ENCODE measurements at places on chromosomes 6 and 20. TPM values are rescaled to one million over a fixed set of nuclear protein-coding genes. Genes with fewer than 3 reads are reported as not detected.

C20orf144 gene
- not detected for total RNA-seq

FAM184A gene
- 30.3 TPM for total RNA-seq

SMLR1 gene
- total RNA-seq = not detected

C6orf15 gene
- total RNA-seq = not detected

NRSN2 gene
- total RNA-seq = 32.3 TPM

BPIFA1 gene
- not detected for total RNA-seq

NINL gene
- 13.1 TPM for total RNA-seq

PTGIS gene
- total RNA-seq = 18.4 TPM

ZMYND8 gene
- 31.1 TPM for total RNA-seq

SLC12A5 gene
- 26.2 TPM for total RNA-seq

TMEM200A gene
- 13.6 TPM for total RNA-seq

SAMHD1 gene
- total RNA-seq = 125 TPM

OR2H1 gene
- not detected for total RNA-seq

MDFI gene
- 155 TPM for total RNA-seq

GRCh38 chr6:121008553-121008952, 325.7 kb downstream of the TBC1D32 start:
- no peak for DNase-seq

- DNase-seq = no peak
Observed at GRCh38 chr6:137121401-137121997, 51.9 kb downstream of the IL22RA2 start.

- DNase-seq = no peak
Observed at GRCh38 chr6:137341681-137342195, 122.6 kb upstream of the IFNGR1 start.

GRCh38 chr6:503610-504362, 112.2 kb downstream of the IRF4 start:
- DNase-seq = no peak

DNA sequence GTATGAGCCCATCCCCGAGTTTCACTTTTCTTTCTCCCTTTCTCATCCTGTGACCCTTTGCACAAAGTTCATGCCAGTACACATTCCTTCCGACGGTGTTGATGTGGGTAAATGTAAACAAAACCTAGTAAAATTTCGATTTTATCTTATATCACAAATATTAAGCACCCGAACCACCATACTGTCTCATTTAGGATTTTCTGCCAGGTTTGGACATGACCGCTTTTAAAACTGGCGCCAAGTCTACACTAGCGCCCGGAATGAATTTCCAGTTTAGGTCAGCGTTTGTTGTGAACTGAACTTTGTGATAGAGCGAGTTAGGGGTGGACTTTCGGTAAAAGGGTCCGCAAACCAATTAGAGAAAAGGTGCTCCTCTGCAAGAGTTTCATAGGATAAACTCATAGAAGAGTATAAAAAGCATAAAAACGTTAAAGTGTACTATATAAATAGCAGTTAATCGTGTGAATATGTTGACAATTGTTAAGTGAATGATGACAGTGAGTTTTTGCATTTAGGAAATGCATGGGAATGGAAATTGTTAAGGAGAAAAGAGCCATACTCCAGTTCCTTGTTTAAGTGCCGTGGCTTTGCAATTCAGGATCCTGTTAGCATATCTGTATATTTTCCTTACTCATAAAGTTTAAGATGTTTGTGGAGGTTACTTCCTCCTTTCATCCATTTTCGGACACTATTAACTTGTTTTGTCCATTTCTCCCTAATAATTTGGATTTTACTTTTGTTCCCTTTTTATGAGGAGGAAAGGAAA, 937 bp downstream of the AKAP7 start:
- peak; percentile 45 for DNase-seq

DNA sequence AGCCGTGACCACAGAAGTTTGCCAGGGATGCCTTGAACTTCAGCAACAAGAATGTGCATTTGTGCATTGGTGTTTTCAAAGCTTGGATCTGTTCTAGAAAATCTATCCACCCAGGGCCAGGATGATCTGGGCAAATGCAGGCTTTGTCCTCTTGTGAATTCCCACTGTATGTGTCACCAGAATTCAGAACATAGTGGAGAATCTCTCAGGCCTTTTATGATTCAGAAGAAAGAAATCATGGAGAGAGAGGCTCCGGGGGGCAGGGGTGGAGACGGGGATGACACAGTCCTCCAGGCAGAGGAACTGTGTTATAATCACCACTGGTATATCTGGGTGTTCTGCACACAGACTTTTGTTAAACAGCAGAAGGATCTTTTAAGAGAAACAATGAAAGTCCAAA, 304.1 kb downstream of the CDH4 start:
- DNase-seq = no peak

- DNase-seq = no peak
Observed at GRCh38 chr6:93105017-93105416, 314.3 kb downstream of the EPHA7 start.

DNA sequence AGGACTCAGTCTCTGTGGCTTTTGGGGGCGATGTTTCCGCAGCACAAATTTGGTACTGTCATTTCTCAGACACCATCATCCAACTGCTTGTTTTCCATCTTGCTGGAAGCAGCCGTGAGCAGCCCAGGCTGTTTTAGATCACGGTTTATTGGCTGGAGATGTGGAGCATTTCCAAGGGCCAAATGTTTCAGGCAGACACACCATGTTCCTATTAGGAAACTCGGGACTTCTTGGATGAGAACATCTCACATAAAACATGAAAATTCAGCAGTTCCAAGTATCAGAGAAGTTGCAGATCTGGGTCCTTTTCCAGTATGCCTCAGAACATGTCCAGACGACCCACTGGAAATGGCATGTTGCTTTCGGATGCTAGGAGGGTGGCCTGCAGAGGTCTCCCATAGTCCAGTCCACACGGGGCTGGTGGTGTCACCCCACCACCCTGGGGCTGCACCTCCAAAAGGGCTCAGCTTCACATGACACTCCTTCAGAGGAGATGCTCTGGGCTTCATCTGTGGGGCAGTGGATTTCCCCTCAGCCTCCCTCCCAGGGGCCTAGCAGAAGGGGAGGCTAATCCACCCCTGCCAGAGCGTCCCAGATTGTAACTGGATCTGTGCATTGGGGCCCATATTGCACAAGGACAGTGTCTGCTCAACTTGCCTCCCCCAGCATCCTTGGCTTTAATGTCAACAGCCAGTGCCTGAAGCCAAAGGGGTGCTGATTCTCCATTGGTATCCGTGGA, 176.3 kb downstream of the SCP2D1 start:
- DNase-seq = no peak

GRCh38 chr20:36672991-36673390, 27.0 kb upstream of the SLA2 start:
- no peak for DNase-seq

GRCh38 chr6:12051861-12052368, 39.8 kb downstream of the HIVEP1 start:
- DNase-seq = no peak

- no peak for DNase-seq
Observed at GRCh38 chr6:37490536-37491170, 9.0 kb downstream of the CCDC167 start.

- no peak for DNase-seq
Observed at GRCh38 chr6:102355578-102355977, 962.1 kb downstream of the GRIK2 start.

GRCh38 chr6:51620971-51621370, 466.4 kb downstream of the PKHD1 start:
- no peak for DNase-seq

Data from spinal cord (tissue), 10 donors.